ENCODE measurements at places on chromosomes 11 and 22. TPM values are rescaled to one million over a fixed set of nuclear protein-coding genes. Genes with fewer than 3 reads are reported as not detected.
A peak's percentile ranks its signal among the peaks of the same experiment; 100 is the strongest.

IGLL1 gene
- total RNA-seq: not detected

GRCh38 chr22:46979506-46979905 is 217.1 kb downstream of the TBC1D22A start:
- H3K4me1 ChIP-seq: peaks cover 12% of the 10 kb centered on the region
- no peak overlapping the region for H3K27ac ChIP-seq
- no peaks in the 10 kb centered on the region for H3K27me3 ChIP-seq

NUDT8 gene
- total RNA-seq: 3.6 TPM

- H3K4me3 ChIP-seq: no peak overlapping the region
- no peak for DNase-seq
- H3K27ac ChIP-seq: no peak overlapping the region
- no peaks in the 10 kb centered on the region for H3K27me3 ChIP-seq
Observed at GRCh38 chr11:64136765-64137441, 29.0 kb downstream of the MACROD1 start.

SELENOH gene
- 60.3 TPM for total RNA-seq

LRRC32 gene
- not detected for total RNA-seq

OR4C12 gene
- not detected for total RNA-seq

- H3K36me3 ChIP-seq: no peaks in the 10 kb centered on the region
- DNase-seq: no peak
- H3K4me3 ChIP-seq: no peak overlapping the region
- H3K27me3 ChIP-seq: no peaks in the 10 kb centered on the region
Observed at GRCh38 chr11:71316701-71317100, 64.3 kb upstream of the SHANK2 start.

MS4A6A gene
- not detected for total RNA-seq

PATE3 gene
- not detected for total RNA-seq

- no peaks in the 10 kb centered on the region for H3K4me1 ChIP-seq
- no peak for DNase-seq
- no peaks in the 10 kb centered on the region for H3K36me3 ChIP-seq
- no peak overlapping the region for H3K27ac ChIP-seq
- H3K27me3 ChIP-seq: peaks cover 45% of the 10 kb centered on the region
Observed at GRCh38 chr22:44385781-44386180, 73.0 kb upstream of the SHISAL1 start.

RASSF10 gene
- total RNA-seq: not detected

EHF gene
- 1.1 TPM for total RNA-seq

GRCh38 chr11:91660036-91660435 is 564.6 kb upstream of the FAT3 start:
- no peaks in the 10 kb centered on the region for H3K36me3 ChIP-seq
- no peak for DNase-seq
- no peak overlapping the region for H3K27ac ChIP-seq
- H3K27me3 ChIP-seq: no peaks in the 10 kb centered on the region

- H3K4me1 ChIP-seq: no peaks in the 10 kb centered on the region
- H3K4me3 ChIP-seq: no peak overlapping the region
- no peaks in the 10 kb centered on the region for H3K36me3 ChIP-seq
- no peaks in the 10 kb centered on the region for H3K27me3 ChIP-seq
- H3K27ac ChIP-seq: no peak overlapping the region
Observed at GRCh38 chr11:21659961-21660360, 532.9 kb upstream of the ANO5 start.

PAAF1 gene
- total RNA-seq: 21.6 TPM

FAM111B gene
- total RNA-seq: 1.6 TPM

GRCh38 chr11:94325681-94326080 is 21.3 kb downstream of the IZUMO1R start:
- no peak overlapping the region for H3K27ac ChIP-seq
- H3K4me1 ChIP-seq: peaks cover 3% of the 10 kb centered on the region
- no peak overlapping the region for H3K4me3 ChIP-seq
- no peaks in the 10 kb centered on the region for H3K36me3 ChIP-seq

- H3K4me3 ChIP-seq: no peak overlapping the region
- H3K36me3 ChIP-seq: no peaks in the 10 kb centered on the region
- no peak overlapping the region for H3K27ac ChIP-seq
- peak; percentile 31 for DNase-seq
- no peaks in the 10 kb centered on the region for H3K4me1 ChIP-seq
Observed at GRCh38 chr11:31397239-31397834, 27.7 kb downstream of the DNAJC24 start.

- no peaks in the 10 kb centered on the region for H3K27me3 ChIP-seq
- no peak for DNase-seq
- H3K4me1 ChIP-seq: peaks cover 9% of the 10 kb centered on the region
- no peak overlapping the region for H3K27ac ChIP-seq
Observed at GRCh38 chr22:44680481-44680894, 21.5 kb upstream of the PRR5 start.

GRCh38 chr11:128290106-128290840 is 297.1 kb downstream of the ETS1 start:
- peak; percentile 72 for DNase-seq
- peaks cover 15% of the 10 kb centered on the region for H3K4me1 ChIP-seq
- no peak overlapping the region for H3K4me3 ChIP-seq
- H3K27me3 ChIP-seq: no peaks in the 10 kb centered on the region

DNA sequence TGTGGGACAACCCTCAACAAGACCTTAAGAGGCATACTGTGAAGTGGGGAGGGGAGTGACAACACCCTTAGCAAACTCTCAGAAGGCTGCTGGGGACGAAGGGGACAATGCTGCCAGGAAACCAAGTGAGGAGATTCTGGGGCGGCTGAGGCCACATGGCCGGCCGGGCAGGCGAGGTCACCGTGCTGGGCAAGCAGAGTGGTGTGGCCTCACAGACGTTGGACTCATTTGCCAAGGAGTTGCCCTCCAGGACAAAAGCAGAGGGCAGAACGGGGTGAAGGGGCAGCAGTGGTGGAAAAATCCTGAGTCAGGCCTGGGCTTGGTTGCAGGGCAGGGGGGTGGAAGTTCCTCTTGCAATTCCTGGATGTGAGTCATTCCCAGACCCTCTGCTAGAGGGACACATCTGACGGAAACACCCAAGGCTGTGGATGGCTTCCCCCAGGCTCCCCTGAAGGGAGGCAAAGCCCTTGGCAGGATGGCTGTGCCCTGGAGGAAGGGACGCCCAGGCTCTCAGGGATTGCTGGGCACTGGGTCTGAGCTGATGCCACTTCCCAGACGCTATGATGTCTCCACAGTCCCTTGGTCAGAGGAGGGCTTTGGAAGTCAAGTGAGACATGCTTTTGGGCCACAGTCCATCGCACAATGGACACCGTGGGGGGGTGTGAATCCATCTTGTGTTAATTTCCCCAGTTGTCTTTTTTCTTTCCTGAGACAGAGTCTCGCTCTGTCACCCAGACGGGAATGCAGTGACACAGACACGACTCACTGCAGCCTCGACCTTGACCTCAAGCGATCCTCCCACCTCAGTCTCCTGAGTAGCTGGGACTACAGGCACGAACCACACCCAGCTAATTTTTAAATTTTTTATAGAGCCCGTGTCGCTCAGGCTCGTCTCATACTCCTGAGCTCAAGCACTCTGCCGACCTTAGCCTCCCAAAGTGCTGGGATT is 16.2 kb upstream of the SHANK3 start:
- DNase-seq: peak; percentile 38
- no peaks in the 10 kb centered on the region for H3K36me3 ChIP-seq
- H3K27ac ChIP-seq: no peak overlapping the region
- peaks cover 11% of the 10 kb centered on the region for H3K4me1 ChIP-seq
- H3K27me3 ChIP-seq: peaks cover 16% of the 10 kb centered on the region
- H3K4me3 ChIP-seq: no peak overlapping the region

GRCh38 chr11:22203281-22203680 is 10.4 kb downstream of the ANO5 start:
- no peaks in the 10 kb centered on the region for H3K36me3 ChIP-seq
- no peak overlapping the region for H3K27ac ChIP-seq
- peaks cover 4% of the 10 kb centered on the region for H3K27me3 ChIP-seq
- no peaks in the 10 kb centered on the region for H3K4me1 ChIP-seq
- no peak overlapping the region for H3K4me3 ChIP-seq

- H3K36me3 ChIP-seq: no peaks in the 10 kb centered on the region
- no peak for DNase-seq
- no peaks in the 10 kb centered on the region for H3K4me1 ChIP-seq
- H3K27me3 ChIP-seq: peaks cover 82% of the 10 kb centered on the region
Observed at GRCh38 chr11:117535201-117535849, 207.7 kb downstream of the CEP164 start.
